ENCODE measurements at places on chromosomes 5 and 9.

GRCh38 chr9:126096340-126096739 is 230.3 kb upstream of the MVB12B start:
- no peak for DNase-seq

DNA sequence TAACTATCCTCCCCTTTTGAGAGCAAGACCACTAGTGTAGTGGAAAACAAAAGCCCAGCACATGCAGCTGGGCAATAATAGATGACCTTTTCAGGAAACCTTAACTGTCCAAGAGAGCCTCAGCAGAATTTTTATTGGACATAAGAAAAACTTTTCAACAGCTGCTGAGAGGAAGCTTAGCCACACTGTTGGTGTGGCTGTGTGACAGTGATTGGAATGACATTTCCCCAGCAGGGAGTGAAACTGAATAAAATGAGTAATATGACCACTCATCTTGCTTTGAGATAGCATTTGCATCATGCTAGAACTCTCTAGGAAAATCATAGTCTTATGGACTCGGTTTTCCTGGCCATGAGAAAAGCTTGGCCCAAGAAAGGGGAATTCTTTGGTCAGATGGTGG is 687.8 kb downstream of the SLCO4C1 start:
- no peak for DNase-seq

GRCh38 chr9:27348785-27349697 is 52.1 kb upstream of the EQTN start:
- no peak for DNase-seq

GRCh38 chr9:129042016-129042415 is 5.6 kb downstream of the MIGA2 start:
- DNase-seq: no peak

- peak; percentile 27 for DNase-seq
Observed at GRCh38 chr5:174311531-174312269, 266.2 kb downstream of the NSG2 start.

GRCh38 chr9:104748359-104749031 is 1.0 kb downstream of the NIPSNAP3A start:
- DNase-seq: peak; percentile 17

Data from OCI-LY7 (cell line).